ENCODE measurements at places on chromosomes 7 and 10.

DNA sequence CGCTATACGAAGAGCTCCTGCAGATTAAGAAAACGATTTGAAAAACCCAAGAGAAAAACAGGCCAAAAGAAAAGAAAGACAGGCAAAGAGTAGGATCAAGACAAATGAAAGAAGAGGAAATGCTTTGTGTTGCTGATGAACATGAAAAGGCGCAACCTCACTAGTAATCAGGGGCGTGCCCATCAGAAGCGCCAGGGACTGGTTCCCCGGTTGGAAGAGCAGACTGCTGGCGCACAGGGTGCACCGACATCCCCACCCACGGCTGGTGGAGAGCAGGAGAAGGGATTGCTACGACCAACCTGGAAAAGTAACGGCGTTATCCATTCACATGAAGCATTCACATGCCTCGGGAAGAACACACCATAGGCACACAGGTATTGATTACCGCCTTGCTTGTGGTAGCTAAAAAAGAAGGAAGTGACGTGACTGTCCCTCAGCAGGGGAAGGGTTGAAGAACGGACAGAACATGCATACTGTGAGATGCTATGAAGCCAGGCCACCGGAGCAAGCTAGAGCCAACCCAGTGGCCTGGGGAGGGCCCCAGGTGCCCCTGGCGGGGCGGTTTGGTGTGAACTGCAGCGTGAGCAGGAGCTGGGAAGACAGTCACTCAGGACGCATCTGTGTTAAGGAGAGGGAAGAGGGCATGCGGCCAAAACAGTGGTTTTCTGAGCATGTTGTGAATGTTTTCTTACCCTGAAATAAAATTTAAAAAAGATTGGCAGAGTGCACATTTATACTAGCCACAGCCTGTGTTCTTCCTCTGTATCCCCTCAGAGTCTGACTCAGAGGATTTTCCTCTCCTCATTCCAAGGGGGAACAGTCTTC, 18.3 kb downstream of the AGAP3 start:
- DNase-seq: no peak

DNA sequence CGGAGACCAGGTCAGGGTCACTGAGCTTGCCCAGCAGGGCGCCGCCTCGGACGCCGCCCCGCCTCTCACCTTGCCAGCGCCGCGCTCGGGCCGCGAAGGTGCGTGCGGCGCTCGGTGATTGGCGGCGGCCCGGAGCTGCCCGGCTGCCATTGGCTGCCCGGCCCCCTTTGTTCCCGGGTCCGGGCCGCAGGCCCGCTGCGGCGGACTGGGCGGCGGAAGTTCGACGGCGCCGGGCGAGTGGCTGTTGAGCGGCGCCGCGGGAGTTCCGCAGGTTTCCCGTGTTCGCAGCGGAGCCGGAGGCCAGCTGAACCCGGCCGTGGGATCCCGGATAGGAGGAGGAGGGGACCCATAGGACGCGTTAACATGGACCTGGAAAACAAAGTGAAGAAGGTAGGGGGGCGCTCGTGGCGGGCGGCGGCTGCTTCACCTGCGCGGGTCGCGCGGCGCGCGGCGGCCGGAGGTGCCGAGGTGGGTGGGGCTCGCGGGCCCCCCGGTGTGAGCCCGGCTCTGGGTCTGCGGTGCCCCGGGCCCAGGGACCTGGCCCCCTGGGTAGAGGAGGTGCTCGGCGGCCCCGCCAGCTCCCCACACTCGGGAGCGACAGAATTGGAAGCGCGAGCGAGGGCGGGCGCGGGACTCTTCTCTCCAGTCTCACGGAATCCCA, at the start of gene TES:
Gene TES (plus strand): TSS at position 195 of the 661 bp plus-strand sequence. CDS start 169 bp downstream, at position 364.
- no peak for DNase-seq

DNA sequence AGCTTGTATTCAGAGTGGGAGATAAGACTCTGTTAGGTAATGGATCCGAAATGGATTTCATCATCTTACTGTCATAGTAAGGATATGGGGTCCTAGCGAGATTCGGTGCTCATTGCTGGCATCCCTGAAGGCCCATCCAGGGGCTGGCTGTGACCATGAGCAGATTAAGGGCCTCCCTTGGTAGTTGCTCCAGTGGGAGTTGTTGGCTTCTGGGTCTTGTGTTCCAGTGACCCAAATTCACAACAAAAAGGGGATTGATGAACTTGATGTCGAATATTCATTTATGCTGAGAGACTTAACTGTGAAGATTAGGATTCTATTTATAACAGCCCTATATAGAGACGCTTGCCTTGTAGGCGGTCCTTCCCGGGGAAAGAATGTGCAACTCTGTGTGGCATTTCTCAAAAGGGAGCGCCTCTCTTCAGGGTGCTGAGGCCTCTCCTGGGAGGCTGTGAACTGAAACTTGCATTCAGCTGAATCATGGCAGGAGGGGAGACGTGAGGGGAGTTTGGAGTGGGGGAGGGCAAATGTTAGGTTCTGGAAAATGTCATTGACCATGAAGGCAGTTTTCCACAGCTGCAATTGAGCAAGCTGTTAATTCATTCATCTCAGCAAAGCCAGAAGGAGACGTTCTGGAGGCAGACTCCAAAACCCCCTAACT, 233.1 kb upstream of the FZD8 start:
- no peak for DNase-seq

- DNase-seq: no peak
These were observed 6.0 kb downstream of the ATP6V1F start for GRCh38 chr7:128868624-128869137.

DNA sequence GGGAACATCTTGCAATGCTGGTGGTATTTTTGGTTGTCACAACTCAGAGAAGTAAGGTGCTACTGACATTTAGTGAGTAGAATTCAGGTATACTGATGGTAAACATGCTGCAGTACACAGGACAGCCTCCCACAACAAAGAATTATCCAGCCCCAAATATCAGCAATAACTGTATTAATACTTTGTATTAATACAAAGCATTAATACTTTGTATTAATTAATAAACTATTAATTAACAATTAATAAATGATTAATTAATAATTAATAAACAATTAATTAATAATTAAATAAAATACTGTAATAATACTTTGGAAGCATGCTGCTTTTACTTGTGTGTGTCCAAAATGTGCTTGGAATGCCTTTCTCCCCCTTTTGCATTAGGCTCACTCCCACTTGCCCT, 62.5 kb downstream of the ZNF92 start:
- DNase-seq: no peak

GRCh38 chr7:68865351-68866199, 732.7 kb upstream of the AUTS2 start:
- no peak for DNase-seq

- DNase-seq: no peak
These were observed 202.7 kb downstream of the FAM107B start for GRCh38 chr10:14571866-14572507.

- no peak for DNase-seq
These were observed 33.6 kb downstream of the SUFU start for GRCh38 chr10:102537367-102537766.

DNA sequence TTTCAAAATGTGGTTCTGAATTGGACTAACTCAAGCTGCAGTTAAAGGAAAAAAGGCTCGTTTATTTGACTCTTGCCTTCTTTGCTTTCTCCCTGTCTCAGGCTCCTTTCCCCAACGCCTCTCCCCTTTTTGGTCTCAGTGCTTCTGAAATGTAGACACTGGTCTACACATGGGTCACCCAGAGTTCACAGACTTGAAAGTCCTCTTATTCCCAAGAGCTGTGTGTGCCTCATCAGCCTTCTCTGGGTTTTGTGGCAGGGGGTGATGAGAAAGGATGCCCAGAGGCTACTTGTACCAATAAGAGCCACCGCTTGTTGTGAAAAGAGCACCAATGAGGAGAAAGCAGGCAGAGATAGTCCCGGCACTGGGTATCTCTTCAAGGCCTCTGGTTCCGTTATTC, 125.7 kb downstream of the BICC1 start:
- no peak for DNase-seq

DNA sequence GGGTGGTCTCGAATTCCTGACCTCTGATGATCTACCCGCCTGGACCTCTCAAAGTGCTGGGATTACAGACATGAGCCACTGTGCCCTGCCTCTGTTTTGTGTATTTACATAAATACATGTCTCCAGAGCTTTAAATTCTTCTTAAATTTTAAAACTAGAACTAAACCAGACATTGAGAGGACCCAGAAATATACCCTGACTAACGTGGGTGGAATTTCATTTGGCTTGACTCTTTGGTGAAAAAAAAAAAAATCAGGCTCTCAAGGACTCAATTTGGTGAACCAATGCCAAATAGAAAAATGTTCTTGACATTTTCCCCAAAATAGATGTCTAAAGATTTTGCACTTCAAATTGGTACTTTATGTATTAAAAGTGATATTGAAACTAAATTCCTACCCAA, 16.6 kb upstream of the FAS start:
- no peak for DNase-seq

GRCh38 chr7:112122798-112123197, 83.4 kb downstream of the DOCK4 start:
- DNase-seq: no peak

DNA sequence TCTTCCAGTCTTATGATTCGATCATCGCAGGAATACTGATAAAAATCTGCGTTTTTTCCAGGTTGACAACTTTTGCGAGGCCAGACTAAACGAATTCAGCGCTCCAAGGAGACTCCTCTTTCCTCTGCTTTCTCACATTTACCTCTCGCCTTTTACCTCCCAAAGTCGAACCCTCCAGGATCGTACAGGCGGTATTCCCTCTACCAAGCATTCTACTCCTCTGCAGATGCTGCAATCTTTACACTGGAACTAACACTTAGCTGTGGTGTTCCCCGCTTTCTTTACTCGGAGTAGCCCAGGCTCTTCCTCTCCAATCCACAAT, 449 bp downstream of the NUDT5 start:
- no peak for DNase-seq

DNA sequence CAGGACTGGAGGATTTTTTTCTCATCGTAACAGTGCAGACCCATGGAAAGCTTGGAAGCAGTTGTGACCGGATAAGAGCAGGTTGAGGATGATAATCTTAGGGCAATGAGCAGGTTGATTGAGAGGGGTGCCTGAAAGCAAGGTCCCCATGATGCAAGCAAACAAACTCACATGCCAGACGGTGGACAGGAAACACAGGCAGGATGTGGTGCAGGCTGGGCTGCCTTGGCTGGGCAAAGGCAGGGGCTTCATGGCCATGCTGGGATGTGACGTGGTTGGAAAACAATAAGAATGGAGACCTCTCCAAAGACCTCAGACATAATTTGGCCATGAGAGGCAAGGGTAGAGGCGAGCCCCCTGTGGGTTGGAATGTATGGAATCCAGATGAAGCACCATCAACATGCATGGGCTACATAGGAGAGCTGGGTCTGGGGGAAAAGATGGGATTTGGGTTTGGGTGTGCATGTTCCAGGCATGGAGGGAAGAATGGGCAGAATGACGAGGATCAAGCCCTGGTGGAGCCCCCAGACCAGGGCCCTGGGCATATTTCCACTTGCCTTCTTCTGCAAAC, 58.3 kb downstream of the IKZF1 start:
- no peak for DNase-seq

DNA sequence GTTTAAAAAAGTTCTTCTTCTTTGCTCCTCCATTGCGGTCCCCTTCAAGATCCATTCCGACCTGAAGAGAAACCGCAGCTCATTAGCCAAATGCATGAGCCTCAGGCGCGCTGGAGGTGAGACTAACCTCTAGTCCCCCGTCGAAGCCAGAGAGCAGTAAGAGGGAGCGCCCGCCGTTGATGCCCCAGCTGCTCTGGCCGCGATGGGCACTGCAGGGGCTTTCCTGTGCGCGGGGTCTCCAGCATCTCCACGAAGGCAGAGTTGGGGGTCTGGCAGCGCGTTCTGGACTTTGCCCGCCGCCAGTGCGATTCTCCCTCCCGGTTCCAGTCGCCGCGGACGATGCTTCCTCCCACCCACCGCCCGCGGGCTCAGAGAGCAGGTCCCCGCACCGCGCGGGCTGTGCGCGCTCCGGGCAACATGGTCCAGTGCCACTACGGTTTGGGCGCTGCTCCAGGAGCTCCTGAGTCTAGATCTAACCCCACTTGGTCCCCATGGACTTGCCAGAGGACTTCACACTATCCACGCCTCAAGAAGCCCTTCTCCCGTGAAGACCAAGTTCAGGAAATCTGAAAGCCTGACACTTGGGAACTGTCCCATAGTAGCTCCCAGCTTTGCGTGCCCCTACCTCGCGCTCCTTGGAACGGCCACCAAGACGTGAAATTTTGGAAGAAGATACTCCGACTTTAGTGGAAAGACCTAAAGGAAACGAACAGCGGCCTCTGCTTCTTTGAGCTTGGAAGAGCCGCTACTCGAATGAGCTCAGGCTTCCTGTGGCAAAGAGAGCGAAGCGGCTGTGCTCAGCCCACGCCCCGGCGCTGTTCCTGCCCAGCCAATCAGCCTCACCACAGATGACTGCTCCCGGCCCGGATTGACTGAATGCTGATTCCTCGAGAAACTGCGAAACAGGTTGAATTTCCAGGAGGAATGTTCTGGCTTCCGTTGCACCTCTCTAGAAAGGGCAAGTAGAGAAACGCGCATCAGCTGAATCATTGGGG, at the start of gene ABCB1:
Gene ABCB1 (minus strand): TSS at position 755 of the 995 bp plus-strand sequence. CDS start 700 bp downstream, at position 55.
- no peak for DNase-seq

GRCh38 chr10:77799352-77799751, 127.2 kb downstream of the DLG5 start:
- no peak for DNase-seq

- DNase-seq: no peak
These were observed 62.4 kb upstream of the CC2D2B start for GRCh38 chr10:95845411-95845810.

GRCh38 chr7:158996214-158997109, 140.1 kb downstream of the DYNC2I1 start:
- DNase-seq: no peak

DNA sequence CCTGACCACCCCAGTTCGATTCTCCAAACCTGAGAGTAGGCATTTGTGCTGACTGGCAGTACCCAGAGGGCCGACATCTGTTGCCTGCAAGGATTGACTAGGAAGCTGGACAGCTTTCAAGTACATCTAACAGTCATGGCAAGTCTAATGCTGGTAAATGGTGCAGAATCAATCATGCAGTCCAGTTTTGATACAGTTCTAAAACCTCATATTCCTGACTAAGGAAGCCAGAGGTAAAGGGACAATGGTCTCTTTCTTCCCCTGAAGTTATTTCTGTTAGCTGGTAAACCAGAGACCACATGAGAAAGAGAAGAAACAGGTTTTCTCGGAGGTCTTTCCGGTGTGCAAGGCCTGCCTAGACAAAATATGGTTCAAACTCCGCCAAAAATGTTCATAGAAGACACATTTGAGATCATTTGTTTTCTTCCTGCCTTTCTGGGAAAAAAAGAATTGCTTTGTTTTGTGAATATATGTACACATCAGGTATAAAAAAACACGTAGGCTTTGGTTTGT, 97.1 kb downstream of the WDR37 start:
- DNase-seq: no peak
